Activated CD4-positive, alpha-beta T cell treated with anti-CD3 and anti-CD28 coated beads for 24 hours (primary cell): ENCODE measurements at places on chromosomes 6 and 20.

DNA sequence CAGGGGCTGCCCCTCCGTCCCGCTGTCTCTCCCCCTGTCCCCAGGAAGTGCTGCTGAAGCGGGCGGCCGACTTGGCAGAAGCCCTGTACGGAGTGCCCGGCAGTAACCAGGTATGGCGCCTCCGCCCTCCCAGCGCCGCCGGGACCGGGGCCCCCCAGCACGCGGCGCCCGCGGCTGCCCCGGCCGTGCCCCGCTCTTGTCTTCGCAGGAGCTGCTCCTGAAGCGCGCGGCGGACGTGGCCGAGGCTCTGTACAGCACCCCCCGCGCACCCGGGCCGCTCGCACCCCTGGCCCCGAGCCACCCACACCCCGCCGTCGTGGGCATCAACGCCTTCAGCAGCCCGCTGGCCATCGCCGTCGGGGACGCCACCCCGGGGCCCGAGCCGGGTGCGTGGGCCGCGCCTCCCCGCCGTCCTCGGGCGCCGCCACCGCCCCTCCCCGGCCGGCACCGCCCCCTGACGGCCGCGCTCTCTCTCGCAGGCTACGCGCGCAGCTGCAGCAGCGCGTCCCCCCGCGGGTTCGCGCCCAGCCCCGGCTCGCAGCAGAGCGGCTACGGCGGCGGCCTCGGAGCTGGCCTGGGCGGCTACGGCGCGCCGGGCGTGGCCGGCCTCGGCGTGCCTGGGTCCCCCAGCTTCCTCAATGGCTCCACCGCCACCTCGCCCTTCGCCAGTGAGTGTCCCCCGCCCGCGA, 48.4 kb downstream of the CPXM1 start:
- DNase-seq, result no peak

- DNase-seq, result no peak
Observed at GRCh38 chr20:51627586-51627985, 85.1 kb upstream of the NFATC2 start.

- DNase-seq, result no peak
Observed at GRCh38 chr6:106250953-106251352, 74.6 kb downstream of the ATG5 start.

DNA sequence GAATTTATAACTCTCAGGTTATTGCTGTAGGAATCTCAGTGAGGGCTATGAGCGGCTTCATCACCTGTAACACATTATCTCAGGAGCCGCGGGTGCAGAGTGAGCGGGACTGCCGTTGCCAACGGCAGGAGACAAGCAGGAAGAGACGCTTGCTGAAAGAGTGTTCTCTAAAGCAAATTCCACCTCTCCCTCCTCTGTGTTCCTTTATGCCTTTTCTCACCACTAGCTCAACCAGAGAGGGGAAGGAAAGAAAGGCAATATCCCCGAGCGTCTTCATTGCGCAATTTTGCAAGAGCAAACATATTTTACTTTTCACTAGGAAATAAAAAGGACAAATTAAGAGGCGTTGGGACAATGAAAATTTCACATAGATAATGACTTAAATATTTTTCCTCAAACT, 185.2 kb upstream of the EXOC2 start:
- no peak for DNase-seq

DNA sequence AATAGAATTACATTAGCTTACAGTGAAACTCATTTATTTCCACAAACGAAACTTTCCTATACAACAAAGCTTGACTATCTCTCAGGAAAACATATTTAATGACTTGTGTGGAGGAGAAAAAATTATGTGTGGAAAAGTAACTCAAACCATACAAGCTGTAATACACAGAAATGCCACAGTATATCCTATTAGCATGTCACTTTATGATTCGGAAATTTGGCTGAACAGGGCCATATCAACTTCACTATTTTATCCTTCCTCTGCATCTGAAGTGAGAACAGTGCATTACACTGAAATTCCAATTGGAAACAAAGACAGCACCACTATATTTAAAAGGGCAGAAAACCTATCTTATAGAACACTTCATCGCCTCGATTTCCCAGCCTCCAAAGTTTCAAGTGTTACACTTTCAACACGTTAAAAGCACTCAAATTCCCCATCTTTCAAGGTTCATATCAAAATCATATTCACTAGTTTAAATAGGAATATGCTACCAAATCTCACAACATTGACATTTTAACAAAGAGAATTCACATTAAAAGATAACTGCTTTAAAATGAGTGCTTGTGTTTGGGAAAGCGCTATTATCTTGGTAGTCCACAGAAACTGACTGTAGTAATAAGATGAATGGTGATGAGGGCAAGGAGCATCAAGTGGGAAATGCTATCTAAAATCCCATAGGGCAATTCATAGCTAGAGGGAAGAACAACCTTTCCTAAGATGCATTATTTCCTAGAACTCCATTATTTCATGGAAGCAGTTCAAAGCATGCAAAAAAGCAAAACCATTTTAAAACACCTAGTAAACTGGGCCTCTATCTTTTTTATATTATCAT, 1.8 kb downstream of the REV3L start:
- DNase-seq, result no peak

DNA sequence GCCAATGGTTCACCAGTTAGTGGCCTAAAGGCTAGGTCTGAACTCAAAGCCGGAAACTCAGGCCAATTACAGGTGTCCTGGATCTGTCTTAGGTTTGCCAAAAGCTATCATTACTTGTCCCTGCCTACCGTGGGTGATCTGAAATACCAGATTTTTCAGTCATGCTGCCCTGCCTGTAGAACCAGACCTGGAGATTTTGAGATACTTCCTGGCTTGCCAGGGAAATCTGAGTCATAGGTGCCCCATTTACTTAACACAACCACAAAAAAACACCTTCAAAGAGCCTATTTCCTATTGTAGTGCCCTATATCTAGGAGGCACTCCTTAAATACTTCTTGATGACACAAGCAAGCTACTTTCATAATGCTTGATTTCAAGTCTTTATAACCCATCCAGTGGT, 13.9 kb upstream of the RANBP9 start:
- no peak for DNase-seq

DNA sequence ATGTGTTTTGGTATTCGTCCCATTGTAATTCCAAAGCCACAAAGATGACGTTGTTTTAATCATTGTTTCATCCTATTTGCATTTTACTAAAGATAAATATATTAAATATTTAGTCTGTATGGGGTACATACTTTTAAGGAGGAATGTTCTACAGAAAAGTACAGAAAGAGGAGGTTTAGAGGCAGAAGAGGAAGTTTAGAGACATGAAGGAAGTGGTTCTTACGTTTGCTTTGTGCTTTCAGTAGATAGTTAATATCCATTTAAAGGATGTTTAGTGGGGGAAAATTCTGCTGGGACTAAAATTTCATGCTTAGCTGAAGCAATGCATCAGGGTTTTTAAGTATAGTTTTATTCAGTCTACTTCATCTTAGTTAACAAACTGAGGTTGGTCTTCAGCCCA, 116.6 kb downstream of the CRYBG1 start:
- DNase-seq, result no peak

GRCh38 chr6:157124485-157125254, 198.6 kb downstream of the TMEM242 start:
- no peak for DNase-seq

- DNase-seq, result no peak
Observed at GRCh38 chr6:149318581-149319286, 1.2 kb downstream of the TAB2 start.

DNA sequence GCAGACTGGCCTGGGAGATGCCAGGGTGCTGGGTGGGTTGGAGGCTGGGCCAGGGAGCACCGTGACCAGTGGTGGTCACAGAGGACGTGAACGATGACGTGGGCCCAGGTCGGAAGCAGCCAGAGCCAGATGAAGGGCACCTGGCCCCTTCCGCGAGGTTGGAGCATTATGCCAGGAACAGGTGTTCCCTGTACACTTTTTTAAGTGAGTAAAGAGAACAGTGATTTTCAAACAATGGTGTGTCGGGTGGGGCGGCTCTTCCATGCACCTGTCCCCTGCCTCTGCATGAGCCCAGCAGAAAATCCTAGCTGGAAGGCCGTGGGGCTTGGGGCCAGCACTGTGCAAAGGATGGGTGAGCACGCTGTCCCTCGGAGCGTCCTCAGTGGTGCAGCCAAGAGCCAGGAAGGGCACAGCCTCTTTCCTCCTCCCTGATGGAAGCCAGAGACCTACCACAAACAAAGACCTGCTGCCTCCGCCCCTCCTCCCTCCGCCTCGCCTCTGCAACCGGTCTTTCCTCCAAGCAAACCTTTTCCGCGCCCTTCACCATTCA, 350.5 kb downstream of the ZFAND3 start:
- DNase-seq, result no peak

DNA sequence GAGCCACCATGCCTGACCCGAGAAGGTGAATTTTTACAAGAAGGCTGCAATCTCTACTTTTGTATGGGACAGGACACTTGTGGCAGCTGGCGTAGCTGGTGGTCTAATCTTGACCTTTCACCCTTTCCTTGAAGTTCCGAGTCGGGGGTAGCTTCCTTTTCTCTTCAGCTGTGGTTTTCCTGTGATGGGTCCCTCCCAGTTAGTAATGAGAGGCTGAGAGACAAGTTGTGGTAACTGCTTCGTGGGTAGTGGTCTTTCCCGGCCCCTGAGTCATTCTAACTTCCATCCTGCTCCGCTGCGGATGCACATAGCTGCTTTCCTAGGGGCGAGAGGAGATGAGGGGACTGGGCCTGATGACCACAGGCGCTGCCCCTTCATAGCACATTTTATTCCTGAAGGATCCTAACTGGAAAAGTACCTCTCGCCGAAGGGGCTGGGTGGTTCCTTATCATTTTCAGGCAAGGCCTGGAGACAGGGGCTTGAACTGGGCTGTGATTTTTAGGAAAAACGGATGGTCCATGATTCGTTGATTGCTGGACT, 3.1 kb downstream of the SYNJ2 start:
- DNase-seq, result no peak

- no peak for DNase-seq
Observed at GRCh38 chr6:118638288-118638687, 13.1 kb downstream of the CEP85L start.
